NCI-H1694 (cell line): ENCODE measurements at places on chromosomes 12 and 14.

- no peak for DNase-seq
Observed at GRCh38 chr12:5518584-5519365, 86.9 kb downstream of the NTF3 start.

DNA sequence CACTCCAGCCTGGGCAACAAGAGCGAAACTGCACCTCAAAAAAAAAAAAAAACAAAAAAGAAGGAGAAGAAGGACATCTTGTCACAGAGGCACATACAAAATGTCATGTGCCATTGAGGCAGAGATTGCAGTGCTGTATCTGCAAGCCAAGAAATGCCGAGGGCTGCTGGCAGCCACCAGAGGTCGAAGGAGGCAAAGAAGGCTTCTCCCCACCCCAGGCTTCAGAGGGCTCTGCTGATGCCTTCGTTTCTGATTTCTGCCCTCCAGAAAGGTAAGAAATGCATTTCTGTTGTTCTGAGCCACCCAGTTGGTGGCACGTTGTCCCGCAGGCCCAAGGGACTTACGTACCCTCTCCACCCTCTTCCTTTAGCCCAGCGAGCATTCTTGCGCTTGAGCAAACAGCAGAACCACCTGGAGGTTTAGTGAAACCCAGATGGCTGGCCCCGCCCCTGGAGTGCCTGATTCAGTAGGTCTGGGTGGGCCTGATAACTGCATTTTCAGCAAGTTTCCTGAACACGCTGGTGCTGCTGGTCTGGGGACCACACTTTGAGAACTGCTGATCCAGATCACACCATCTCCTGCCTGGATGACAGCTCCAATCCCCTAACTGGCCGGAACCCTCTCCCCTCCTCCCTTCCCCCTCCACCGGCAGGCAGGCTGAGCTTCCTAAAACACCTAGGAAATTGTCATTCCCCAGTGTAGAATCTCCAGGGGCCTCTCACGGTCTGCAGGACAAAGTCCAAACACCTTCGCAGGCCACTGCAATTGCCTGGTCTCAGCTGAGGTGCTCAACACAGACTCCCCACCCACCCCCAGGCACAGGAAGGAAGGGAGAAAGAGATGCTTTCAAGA, 21.1 kb upstream of the SCARB1 start:
- no peak for DNase-seq

DNA sequence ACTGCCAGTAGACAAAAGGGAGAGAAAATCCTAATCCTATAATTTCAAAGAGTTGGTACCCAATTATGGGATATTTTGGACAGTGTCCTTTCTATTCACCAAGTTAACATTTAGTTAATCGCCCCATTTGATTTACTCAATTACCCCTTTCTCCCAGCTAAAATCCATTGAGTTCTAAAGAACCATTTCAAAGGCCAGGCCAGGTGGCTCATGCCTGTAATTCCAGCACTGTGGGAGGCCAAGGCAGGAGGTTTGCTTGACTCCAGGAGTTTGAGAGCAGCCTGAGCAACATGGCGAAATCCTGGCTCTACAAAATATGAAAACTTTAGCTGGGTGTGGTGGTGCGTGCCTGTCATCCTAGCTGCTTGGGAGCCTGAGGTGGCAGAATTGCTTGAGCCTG, 5.5 kb upstream of the GPR19 start:
- no peak for DNase-seq

- no peak for DNase-seq
Observed at GRCh38 chr12:132516095-132517012, 26.4 kb downstream of the FBRSL1 start.

GRCh38 chr12:116717466-116718437, 20.1 kb downstream of the SPRING1 start:
- no peak for DNase-seq

- DNase-seq = no peak
Observed at GRCh38 chr12:47382305-47382704, 302.5 kb upstream of the AMIGO2 start.

GRCh38 chr12:8813572-8814357, 8.7 kb upstream of the A2ML1 start:
- no peak for DNase-seq

DNA sequence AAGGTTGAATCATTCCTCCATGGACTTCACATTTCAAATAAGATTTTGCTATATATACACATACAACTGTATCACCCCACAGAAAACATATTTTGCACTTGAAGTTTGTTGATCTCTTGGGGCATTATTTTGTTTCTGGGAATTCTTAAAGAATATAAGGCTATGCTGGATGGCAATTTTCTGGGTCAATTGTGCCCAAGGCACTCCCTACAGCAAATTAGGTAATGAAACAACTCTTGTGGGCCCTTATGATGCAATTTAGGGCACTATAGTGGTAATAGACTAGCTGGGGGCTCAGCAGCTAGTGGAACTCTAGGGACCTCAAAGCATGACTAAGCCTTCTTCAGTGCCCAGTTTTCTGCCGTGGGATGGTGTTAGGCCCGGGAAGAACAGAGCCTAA, 444.4 kb downstream of the NRXN3 start:
- no peak for DNase-seq

DNA sequence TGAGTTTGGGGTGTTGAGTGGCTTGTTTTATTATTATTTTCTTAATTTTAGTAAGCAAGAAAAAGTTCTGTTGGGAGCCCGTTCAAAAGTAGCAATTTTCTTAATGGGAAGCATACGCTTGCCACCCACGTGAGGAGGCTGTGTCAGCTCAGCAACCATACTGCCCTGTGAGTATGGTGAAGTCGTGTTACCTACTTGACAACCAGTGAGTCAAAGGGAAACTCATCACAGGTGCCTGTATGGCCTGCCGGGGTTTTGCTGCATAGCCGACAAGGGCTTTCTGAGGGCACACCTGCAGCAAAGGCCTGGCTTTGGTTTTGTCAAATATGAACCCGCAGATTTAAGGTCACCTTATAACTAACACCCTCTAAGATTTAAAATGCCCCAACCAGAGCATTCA, 31.1 kb downstream of the PITPNM2 start:
- no peak for DNase-seq

DNA sequence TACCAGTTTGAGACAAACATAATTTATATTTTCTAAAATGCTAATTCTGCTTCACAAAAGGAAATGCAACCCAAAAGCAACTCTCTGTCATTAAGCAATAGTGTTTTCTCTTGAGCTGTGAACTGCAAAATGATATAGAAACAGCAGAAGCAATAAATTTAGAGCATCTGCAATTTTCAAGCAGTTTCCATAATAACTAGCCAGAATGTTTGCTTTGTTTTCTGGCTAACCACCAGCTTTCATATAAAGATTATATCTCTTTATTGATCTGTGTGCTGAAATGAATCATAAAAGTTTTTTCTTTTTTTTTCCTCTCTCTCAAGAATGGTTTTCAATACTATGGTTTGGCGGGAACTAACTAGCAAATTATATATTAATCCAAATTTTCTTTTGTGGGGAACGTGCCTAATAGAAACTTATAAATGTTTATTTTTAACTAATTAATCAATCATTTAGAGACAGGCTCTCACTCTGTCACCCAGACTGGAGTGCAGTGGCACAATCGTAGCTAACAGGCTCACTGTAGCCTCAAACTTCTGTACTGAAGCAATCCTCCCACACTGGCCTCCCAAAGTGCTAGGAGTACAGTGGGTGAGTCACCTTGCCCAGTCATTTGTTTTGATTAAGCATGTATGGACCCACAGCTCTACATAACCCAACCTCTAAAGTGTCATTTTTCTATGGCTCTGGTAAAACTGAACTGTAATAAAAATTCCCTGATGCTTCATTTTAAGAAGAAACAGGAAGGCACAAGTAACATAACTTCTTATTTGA, 830.1 kb upstream of the MGAT4C start:
- no peak for DNase-seq

DNA sequence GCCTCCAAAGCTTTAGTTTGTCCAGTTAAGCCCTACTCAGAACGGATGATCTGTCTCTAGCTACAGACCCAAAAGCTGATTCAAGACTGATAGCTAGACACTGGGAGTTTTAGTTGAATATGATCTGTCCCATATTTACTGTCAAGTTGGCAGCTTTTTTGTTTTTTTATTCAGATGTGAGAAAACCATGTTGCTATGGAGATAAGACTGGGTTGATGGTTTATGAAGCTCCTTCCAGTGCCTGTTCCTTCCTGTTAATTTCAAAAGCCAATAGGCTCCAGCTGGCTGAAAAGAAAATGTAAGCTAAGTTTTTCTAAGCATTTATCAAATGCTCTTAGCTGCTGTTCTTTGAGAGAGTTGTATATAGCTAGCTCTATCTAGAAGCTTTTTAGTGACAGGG, 4.7 kb downstream of the DYNLL1 start:
- DNase-seq = no peak

- DNase-seq = no peak
Observed at GRCh38 chr12:79987731-79988130, 52.8 kb upstream of the PPP1R12A start.

DNA sequence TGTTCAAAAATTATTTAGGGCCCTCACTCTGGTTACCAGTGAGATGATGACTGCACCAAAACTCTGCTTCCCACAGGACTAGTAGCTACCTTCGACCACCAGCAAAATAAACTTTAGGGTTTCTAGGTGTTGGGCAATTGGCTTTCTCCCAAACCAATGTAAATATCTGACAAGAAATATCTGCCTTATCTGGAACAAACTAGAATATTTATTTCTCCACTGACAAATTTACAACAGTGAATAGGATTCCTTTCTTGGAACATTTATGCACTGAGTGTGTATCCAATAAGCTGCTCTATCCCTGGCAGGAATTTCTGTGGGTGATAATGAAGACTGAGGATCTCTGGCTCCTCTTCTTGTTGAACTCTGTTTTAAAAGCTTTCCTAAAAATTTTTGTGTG, 148.6 kb downstream of the SLC6A15 start:
- DNase-seq = no peak

- peak; percentile 85 for DNase-seq
Observed at GRCh38 chr14:96567289-96567899, 65.2 kb downstream of the PAPOLA start.

GRCh38 chr14:32434180-32434579, 105.1 kb downstream of the AKAP6 start:
- no peak for DNase-seq

DNA sequence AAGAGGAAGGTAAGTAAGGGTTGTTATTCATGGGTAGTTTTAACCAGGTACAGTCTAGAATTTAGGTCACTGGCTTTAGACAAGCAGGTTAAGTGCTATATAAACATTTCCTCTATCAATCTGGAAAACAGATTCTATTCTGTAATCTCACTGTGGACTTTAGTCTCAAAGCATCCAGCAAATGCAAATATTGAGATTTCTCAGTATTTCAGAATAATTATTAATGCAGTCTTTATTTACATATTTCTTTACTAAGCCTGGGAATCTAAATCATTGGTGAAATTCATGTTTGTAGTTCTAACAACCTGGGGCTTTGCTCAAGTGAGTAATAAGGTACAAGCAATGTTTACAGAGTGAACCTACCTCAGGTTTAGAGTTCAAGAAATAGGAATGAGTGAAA, 61.9 kb downstream of the SLC41A2 start:
- DNase-seq = no peak

DNA sequence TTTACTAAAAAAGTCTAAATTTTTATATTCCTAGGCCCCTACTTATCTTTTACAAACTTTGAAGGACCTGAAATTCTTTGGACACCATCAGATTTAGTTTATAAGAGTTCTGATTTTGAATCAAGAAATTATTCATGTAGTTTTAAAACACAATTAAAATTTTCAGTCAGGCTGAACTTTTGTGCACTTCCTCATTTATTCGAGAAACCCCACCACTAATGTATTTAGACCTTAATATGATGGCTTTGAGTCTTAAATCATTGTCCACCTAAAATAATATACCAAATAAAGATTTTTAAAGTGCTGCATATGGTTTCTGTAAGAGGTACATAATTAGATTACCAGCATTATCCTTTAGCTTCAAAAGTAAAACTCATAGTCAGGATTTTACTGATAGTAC, 103.4 kb downstream of the PAWR start:
- DNase-seq = no peak

GRCh38 chr12:49923035-49923644, 19.4 kb upstream of the FAIM2 start:
- DNase-seq = no peak

DNA sequence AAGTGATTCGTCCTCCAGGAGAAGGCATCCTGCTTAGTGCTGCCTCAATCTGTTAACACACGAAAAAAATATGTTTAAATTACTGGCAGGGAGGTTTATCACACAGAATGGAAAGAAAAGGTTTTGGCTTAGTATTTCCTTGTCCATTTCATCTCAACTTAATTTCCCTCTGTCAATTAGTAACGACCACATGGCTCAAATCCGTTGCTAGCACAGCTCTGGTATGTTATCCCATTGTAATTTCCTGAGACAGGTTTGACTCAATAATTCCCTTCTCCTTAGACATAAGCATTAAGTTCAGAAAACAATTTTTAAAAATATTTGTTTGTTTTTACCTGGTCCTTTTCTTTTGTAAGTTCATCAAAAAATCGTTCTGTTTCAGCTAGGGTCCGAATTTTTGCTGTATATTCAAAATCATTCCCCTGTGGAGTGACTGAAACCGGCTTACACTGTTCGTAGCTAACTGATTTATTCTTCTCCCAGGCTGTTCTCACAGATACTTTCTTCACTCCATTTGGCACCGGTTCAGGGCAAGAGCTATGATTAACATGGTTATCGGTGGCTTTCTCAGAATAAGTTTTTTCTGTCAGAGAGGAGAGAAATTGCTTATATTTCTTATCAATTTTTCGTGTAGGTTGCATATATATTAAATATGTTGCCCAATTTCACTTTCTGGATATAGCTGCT, 10.1 kb upstream of the PITPNM2 start:
- DNase-seq = no peak

DNA sequence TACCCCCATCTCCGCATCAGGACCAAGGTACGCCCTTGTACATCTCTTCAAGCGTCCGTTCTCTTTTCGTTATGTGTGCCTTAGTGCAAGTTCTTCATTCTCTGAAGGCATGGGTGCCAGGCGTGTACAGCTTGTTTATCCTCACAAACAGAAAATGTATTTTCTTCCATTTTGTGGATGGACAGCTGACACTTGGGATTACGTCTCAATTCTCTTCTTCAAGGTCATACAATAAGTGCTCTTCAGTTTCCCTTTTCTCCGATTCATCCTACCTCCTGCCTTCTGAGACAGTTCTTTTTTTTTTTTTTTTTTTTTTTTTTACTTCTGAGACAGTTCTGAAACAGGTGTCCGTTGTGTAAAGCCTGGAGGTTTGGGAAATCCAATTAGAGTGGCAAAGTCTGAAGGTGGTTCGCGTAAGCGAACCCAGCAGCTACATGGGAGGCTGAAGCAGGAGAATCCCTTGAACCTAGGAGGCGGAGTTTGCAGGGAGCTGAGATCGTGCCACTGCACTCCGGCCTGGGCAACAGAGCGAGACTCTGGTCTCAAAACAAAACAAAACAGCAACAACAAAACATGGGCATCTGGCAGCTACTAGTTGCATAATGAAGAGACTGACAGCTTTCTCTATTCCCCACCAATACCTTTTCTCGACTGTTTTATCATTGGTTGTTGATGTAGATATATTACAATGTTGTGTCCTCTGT, 734 bp downstream of the COX6A1 start:
- DNase-seq = no peak

- DNase-seq = no peak
Observed at GRCh38 chr12:49604856-49605255, 583 bp downstream of the FAM186B start.
